Hematopoietic multipotent progenitor cell treated with erythropoietin and hydrocortisone succinate and interleukin-3 and kit ligand, for 15 days (in vitro differentiated cells): ENCODE measurements at places on chromosomes 6 and 20.

DNA sequence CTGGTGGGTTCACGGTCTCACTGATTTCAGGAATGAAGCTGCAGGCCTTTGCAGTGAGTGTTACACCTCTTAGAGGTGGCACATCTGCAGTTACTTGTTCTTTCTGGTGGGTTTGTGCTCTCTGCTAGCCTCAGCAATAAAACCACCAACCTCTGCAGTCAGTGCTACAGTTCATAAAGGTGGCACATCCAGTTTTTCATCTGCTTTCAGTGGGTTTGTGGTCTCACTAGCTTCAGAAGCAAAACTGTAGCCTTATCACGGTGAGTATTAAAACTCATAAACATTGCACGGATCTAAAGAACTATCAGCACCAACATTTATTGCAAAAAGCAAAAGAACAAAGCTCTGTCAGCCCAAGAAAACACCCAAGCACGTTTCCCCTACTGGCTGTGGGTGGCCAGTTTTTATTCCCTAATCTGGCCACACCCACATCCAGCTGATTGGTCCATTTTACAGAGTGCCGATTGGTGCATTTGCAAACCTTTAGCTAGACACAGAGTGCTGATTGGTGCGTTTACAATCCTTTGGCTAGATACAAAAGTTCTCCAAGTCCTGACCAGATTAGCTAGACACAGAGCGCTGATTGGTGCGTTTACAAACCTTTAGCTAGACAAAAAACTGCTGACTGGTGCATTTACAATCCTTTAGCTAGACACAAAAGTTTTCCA, 3.4 kb upstream of the TMEM14C start:
- peak; percentile 34 for DNase-seq

DNA sequence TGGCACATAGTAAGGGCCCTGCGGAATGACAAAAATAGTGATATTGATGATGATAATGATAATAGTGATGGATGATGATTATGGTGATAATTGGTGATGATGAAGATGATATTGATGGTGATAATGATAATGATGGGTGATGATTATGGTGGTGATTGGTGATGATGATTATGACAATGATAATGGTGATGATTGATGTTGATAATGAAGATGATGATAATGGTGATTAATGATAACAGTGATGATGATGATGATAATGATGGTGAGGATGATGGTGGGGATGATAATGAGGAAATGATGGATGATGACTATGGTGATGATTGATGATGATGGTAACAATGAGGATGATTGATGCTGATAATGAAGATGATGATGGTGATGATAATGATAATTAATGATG, 48.9 kb downstream of the EDN3 start:
- no peak for DNase-seq

DNA sequence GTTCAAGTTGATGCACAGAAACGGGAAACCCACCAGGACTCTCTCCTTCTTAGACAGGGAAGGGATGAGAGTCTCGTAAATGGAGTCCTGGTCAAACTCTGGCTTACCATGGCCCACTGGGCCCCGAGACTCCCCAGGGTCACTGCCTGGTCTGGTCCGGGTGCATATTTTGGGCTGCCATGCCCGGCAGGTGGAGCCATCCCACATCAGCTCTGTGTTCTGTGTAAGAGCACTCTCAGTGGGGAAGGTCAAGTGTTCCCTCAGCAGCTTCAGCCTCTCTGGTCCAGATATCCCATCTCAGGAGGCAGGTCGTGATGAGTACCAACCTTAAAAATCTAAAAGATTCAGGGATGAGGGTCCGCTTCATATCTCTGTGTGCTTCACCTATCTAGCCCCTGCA, 138.8 kb downstream of the EDN3 start:
- no peak for DNase-seq

GRCh38 chr20:57759724-57760123, 49.9 kb upstream of the PMEPA1 start:
- no peak for DNase-seq

DNA sequence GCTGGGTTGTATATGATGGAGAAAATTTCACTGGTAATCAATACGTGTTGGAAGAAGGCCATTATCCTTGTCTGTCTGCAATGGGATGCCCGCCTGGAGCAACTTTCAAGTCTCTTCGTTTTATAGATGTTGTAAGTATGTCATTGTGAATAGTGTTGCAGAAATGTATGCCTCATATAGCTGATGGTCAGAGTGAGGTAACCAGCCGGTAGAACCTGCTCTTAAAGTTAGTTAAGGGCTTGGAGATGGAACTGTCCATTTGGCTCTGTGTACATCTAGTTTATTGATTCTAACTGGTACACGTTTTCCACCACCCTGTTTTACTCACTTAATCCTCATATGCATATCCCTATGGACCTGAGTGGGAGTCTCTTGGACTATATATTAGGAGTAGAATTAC, 73.5 kb downstream of the RTN4IP1 start:
- no peak for DNase-seq

DNA sequence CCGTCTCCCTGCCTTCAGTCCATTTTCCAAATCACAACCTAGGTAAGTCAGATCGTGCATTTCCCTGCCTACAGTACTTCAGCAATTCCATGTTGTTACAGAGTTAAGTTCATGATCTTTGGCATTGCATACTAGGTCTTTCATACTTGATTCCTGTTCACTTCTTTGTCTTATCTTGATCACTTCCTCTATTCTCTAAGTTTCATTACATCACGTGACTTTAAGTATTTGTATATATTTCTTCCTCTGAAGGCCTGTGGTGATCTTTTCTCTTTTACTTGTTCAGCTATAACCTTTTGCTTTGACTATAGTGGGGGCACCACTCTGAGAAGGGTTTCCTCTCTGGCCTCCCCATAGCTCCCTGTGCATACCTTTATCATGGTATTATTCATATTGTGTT, 100.2 kb downstream of the TRMT11 start:
- DNase-seq = no peak

DNA sequence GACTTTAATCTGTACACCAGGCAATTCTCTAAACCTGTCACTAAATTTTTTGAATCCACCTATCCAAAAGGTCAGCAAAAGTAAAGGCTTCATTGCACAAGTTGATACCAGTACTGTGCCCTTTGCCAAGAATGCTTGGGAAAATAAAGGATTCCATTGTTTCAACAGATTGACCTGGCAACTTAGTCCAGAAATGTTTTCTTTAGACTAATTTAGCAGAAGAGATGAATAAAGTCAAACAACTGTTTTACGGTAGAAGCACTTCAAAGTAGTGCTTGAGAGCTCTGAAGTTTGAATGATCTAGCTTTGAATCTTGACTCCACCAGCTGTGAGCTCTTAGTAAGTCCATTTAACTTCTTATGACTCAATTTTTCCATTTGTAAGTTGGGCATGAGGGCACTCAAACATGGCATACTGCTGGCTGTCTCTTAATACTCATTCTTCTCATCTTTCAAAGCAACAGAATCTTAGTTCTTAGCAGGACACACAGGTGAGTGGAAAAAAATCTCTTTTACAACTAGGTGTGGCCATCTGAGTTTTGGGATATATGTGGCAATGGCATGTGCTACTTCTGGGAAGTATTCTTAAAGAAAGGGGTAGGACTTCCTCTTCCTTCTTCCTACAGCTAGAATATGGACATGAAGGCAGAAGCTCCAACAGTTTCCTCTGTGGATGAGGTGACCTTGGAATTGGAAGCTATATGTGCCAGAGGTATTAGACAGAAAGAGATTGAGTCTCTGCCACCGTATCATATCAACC, 55.9 kb upstream of the LOC128125822 start:
- DNase-seq = no peak

DNA sequence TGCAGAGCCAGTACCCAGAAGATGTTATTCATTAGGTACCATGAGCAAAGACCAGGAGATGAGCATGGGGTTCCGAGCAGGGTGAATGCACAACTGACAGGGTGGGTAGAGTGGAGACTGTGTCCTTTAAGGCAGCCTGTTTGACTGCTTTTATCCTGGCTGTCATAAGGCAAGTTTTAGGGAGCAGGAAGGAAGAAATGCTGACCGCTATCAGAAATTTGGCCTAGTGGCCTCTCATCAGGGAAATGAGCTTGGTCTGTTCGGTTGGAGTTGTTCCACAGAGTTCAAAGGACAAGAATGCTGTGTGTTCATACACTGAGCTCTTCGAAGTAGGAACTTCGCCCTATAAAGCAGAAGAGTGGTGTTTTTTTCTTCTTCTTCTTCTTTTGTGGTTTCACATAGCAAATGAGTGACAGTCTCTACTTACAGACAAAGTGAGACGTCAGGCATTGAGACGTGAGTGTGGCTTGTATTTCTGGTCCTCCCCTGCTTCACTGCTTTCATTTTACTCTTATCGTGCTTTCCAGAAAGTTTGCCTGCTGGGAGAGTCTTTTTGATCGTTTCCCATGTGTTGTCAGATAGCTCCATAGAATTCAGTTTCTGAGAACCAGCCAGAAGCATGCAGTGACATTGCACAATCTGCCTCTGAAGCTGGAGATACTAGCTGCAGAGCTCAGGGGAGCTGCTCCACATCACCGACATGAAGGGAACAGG, at the start of gene CASS4:
Gene CASS4 (plus strand): TSS at position 502 of the 714 bp plus-strand sequence. CDS start 199 bp downstream, at position 701.
- DNase-seq = peak; percentile 93

DNA sequence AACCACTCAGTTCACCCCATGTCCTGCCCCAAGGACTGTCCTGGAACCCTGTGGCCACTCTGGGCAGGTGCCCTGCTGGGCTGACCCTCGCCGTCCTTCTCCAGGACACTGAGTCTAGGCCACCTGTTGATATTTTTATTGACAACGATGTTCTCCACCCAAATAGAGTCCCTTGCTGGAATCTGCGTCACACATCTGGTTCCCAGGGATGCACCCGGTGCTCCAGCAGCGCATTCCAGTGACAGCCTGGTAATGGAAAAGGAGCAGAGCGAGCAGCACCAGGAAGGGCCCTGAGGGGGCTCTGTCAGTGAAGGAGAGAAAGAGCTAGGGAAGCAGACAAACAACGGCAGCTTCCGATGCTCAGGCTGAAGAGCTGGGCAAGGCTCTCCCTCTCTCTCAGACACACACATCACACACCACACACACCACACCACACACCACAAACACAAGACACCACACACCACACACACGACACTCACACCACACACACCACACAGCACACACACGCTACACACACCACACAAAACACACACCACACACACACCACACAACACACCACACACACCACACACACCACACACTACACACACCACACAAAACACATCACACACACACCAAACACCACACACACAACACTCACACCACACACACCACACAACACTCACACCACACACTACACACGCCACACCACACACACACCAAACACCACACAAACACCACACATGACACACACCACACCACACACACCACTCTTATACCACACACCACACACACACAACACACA, 117.9 kb upstream of the THBS2 start:
- DNase-seq = no peak

DNA sequence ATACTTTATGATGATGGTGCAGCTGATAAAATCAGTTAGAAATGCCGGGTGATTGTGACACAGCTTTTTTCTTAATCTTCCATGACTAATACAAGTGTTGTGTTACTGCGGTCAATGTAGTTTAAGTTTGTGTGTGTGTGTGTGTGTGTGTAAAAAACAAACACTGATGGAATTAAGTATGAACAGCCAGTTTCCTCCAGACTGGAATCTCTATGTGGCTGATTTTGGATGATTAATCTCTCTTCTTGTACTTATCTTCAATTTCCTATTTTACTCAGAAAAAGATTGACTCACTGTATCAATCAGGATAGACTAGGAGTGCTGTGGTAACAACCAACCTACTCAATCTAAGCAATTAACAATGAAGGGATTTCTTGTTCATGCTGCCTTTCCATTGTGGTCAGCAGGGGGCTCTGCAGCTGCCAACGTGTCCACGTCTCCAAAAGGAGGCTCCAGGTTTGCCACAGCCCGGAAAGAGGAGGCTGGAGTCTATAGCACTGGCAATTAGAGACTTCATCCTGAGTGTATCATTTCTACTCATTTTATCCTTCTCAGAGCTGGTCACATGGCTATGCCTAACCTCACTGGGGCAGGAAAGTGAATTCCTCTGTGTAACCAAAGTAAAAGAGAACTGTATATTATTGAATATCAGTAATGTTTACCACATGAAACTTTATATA, 107.7 kb downstream of the CD109 start:
- DNase-seq = no peak

DNA sequence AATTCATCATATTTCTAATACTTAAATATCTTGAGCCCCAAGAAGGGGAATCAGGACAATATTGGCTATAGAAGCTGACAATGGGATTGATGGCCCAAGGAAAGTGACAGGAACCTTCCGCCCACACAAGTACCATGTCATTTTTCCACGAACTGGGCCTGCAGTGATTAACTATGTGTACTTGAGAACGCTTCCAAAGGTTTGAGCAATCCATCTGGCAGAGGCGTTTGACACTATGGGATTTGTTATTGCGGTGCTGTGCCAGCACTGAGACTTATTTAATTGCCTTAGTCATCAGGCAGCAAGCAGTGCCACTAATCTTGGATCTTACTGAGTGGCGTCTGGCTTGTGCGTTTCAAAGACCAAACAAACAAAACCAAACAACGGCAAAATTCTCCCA, 135.6 kb upstream of the UST start:
- DNase-seq = no peak

GRCh38 chr20:10649797-10650160, 24.0 kb downstream of the JAG1 start:
- no peak for DNase-seq

DNA sequence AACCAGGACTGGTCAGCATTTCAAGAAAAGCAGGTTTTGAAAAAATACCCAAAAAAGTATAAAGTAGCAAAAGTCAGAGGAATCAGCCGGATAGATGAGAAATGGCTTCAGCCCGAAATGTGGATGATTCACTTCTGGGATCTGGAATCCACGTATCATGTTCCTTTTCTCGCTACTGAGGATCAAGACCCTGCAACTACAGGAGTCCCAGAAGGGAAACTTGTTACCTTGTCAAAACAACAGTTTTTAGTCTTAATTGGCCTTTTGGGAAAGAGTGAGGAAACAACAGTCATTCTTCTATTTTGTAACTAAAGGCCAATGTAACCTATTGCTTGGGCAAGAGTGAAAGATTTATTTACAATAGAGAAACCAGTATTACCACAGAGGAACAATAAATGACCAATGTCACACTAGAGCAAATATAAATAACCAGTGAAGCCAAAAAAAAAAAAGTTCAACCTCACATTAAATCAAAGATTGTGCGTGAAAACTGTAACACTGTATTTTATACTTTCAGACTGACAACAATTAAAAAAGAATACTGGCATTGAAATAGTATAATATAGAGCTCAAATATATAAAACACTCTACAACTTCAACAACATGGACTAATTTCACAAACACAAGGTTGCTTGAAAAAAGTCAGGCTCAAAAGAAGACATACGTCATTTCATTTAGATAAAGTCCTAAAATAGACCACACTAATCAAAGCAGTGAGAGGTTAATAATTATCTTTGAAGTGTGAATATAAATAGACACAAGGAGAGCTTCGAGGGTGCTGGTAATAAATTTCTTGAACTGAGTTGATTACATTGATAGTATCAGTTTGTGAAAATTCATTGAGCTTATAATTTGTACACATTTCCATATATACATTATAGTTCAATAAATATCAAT, 116.2 kb downstream of the GFRAL start:
- no peak for DNase-seq

DNA sequence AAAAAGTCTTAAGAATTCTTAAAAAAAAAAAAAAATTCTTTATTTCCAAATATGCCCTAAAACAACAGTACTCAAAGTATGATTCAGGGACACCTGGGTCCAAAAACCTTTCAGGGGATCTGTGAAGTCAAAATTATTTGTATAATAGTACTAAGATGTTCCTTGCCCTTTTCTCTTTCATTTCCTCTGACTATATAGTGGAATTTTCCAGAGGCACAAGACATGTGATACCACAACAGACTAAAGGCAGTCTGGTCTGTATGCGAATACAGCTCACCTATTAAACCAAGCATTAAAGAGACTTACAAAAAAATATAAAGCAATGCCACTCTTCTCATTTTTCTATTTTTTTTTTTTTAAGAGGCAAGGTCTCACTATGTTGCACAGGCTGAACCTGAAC, 15.4 kb downstream of the NOL7 start:
- no peak for DNase-seq
